ENCODE measurements at places on chromosomes 12 and 14. TPM values are rescaled to one million over a fixed set of nuclear protein-coding genes. Genes with fewer than 3 reads are reported as not detected.

AMDHD1 gene
- total RNA-seq, result 1.5 TPM

CPM gene
- total RNA-seq, result 5.0 TPM

CORO1C gene
- total RNA-seq, result 68.0 TPM

SMIM41 gene
- total RNA-seq, result not detected

PLBD1 gene
- 0.87 TPM for total RNA-seq

IFT81 gene
- total RNA-seq, result 6.0 TPM

AQP6 gene
- total RNA-seq, result not detected

AMIGO2 gene
- 10.4 TPM for total RNA-seq
